Activated CD4-positive, alpha-beta T cell treated with anti-CD3 and anti-CD28 coated beads, Interleukin-2, amount 10 ng/mL, durations not matched to agents 24 days and 14 days (primary cell): ENCODE measurements at places on chromosomes 4 and X. TPM values are rescaled to one million over a fixed set of nuclear protein-coding genes. Genes with fewer than 3 reads are reported as not detected.

The HOPX gene
- 86.3 and 88.5 TPM in 2 replicates for total RNA-seq

The LPAR4 gene
- total RNA-seq: not detected in 2 replicates

The NALF2 gene
- total RNA-seq: 0.51 and 0.88 TPM in 2 replicates

The XAGE3 gene
- not detected in 2 replicates for total RNA-seq

The BMPR1B gene
- total RNA-seq: not detected in 2 replicates

The GABRE gene
- total RNA-seq: not detected in 2 replicates

The ADGRL3 gene
- total RNA-seq: not detected in 2 replicates

The SATL1 gene
- total RNA-seq: not detected in 2 replicates

The GAGE12H gene
- not detected in 2 replicates for total RNA-seq
